ENCODE measurements at places on chromosomes 1 and 21.

- DNase-seq: no peak
These were observed 6.9 kb downstream of the PAX7 start for GRCh38 chr1:18637511-18637960.

DNA sequence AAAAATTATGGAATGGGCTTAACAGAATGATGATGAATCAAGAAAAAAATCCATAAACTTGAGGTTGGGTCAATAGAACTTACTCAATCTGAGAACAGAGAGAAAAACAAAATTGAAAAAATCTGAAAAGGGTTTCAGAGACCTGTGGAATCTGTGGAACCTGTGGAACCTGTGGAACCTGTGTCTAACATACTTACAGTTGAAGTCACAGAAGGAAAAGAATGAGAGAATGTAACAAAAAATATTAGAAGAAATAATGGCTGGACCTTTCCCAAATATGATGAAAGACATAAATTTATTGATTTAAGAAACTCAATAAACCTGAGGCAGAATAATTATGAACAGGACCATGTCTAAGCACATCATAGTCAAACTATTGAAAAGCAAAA is 17.7 kb upstream of the QSOX1 start:
- DNase-seq: no peak

DNA sequence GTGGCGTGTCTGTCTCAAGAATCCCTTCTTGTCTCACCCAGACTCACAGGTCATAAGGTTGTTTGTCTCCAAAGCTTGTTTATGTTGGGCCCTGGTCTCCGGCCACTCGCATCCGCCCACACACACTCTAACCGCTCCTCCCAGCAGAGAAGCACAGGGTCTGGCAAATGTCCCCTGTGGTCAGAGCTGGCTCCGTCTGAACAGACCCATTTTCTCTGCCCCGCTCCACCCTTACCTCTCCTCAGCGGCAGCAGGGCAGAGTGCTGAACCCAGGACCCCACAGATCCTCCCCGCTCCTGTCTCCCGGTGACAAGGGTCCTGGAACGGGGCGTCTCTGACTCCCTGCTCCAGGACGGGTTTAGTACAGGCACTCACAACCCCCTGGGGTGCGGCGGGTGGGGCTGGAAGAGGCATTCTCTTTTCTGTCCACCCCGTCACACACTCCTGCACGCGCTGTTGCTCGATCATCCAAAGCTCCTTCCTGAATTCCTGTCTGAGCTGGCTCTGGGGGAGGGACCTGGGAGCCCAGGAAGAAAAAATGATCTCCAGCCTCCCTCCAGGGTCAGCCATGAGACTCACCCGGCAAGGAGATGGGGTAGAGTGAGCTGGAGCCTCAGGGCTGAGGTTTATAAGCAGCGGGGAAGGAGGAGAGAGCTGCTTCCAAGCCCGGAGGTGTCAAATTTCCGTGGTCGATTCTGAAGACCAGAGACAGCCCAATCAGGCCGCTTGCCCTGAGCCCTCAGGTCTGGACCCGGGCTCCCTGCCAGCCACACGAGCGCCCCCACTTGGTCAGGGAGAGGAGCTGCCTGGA is at the start of gene S100A13:
S100A13 (minus strand) TSS at position 602 of the 811 bp plus-strand sequence. CDS start 1,033 bp downstream, outside the sequence.
- DNase-seq: peak; percentile 46

GRCh38 chr1:152879559-152880198 is 1.6 kb downstream of the SMCP start:
- DNase-seq: no peak

DNA sequence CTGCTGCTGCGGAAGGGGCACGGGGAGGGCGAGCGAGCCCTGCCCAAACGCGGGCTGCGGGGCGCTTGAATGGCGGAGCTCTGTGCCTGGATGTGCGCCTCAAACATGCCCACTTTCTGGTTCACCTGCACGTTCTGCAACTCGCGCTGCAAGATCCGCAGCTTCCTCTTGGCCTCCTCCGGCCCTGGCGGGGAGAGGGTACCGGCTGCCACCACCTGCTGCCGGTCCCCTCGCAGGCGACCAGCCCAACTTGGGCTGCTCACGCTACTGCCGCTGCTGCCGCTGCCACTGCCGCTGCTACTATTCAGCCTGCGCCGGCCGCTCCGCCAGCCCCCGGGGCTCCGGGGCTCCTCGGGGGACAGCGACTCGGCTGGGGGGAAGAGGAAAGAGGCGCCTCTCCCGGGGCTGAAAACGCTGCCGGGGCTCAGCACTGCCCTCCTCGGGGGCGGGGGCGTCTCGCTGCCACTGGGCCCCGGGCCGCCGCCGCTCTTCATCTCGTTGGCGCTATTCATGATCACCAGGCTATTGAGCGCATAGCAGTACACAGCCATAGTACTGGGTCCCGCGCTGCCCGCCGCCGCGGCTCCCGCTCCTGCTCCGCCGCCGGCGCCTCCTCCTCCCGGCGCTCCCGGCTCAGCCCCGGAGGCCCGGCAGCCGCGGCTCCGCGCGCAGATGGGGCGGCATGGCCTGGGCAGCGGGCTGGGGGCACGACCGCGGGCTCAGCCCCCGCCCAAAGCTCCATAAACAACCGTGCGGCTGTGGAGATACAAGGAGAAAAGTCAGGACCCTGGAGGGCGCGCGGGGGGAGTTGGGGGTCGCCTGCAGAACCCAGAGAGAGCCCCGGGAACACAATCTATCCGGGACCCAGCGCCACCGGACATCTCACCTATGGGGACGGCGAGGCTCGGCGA is 1.9 kb downstream of the ITPKB start:
- DNase-seq: peak; percentile 70

GRCh38 chr1:23352096-23352695 is 8.1 kb upstream of the HNRNPR start:
- no peak for DNase-seq

DNA sequence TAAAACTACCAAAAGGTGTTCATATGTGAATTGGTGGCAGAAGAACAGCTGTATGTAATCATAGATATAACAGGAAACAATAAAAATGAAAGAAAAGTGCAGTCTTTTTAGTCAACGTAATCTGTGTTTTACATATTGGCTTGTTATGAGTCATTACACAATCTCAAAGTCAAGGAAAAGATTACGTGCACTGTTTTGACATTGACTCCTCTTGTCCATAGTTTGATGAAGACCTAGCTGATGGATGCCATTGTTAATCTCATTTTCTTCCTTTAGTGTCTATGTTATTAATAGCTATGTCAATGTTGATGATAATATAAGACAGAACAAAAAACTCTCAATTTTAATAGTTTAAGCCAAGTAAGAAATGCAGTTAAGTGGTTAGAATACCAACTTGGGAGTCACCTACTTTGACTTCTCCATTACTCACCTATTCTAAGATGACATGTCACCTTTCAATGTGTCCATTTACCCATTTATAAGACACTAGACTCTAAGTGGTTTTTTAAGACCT is 84.5 kb upstream of the SAMSN1 start:
- peak; percentile 65 for DNase-seq

DNA sequence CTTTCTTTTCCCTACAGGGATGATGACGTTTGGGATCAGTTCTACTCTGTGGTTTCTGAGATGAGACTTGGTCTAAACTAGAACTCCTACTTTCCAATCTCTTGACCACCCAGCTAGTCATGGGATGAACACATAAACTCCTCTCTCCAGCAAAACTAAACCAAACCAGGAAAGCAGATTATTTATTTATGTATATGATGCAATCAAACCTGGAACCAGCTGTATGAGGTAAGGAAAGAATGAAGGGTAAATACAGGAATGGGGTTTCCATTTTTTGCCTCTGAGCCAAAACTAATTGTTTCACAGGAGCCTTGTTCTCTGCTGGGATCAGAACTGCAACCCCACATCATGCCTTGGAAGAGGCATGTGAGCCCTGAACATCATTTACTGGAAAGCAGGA is 3.3 kb upstream of the AGT start:
- DNase-seq: no peak

GRCh38 chr1:22309572-22309971 is 142.1 kb upstream of the ZBTB40 start:
- DNase-seq: no peak

GRCh38 chr1:12604114-12604874 is 13.7 kb downstream of the DHRS3 start:
- no peak for DNase-seq

GRCh38 chr1:153683854-153684253 is 5.4 kb downstream of the NPR1 start:
- DNase-seq: no peak

DNA sequence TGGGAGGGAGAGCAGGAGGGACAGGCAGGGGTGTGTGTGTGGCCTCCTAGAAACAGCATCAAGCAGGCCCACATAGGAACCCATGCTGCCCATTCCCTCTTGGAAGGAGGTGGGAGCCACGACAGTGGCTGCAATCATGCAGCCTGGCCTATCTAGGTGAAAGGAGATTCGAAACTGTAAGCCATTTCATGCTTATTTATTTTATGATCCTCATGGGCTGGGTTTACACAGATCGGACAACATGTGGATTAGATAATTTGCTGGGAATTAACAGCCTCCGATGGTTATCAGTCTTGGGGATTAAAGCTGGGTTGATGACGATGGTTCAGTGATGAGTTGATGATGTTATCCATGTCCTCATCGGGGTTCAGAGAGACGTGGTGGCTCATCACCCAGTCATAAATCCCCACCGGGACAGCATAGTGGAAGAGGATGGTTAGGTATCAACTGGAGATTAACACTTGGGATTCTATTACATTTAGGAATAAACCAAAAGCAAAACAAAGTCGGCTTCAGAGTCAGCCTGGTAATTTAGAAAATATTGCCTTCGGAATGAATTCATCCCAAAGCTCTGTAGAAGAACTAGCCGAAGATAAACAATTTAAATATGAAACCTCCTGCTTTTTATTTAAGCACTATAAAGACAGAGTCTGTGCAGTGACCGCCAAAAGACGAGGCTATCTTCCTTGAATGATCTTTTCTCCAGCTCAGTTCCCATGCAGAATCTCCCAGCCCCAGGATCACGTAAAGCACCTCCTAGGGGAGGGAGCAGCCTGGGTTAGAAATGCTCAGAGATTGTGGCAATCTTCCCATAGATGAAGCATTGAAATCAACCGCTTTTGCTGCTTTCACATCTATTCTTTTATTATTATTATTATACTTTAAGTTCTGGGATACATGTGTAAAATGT is 252.8 kb downstream of the FOXD2 start:
- no peak for DNase-seq

GRCh38 chr1:151972542-151973248 is 21.0 kb downstream of the S100A10 start:
- no peak for DNase-seq

- no peak for DNase-seq
These were observed 672 bp downstream of the BCL2L15 start for GRCh38 chr1:113886417-113887401.

DNA sequence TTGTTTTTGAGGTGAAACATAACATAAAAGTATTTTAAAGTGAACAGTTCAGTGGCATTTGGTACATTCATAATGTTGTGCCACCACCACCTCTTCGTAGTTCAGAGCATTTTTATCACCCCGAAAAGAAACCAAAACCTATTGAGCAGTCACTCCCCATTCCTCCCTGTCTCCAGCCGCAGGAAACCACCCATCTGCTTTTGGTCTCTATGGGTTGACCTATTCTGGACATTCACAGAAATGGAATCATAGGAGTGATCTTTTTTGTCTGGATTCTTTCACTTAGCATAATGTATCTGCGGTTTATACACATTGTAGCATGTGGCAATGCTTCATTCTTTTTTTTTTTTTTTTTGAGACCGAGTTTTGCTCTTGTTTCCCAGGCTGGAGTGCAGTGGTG is 141.2 kb downstream of the VPS13D start:
- DNase-seq: no peak

DNA sequence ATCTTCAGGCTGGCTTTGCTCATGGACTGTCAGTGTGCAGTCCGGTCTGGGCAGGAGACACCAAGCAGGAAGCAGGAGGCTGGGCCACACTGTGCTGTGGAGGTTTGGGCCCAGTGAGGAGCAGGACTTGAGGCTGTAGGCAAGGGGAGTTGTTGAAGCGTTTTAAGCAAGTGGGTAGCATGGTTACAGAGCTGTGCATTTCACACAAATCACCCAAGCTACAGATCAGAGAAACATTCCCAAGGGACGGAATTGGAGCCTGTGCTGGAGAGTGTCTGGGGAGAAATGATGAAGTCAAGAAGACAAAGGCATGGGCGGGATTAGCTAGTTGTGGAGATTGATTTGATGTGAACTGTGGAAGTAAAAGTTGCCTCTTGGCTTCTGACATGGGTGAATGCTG is 60.9 kb downstream of the KIF21B start:
- no peak for DNase-seq

GRCh38 chr21:38208118-38208517 is 48.7 kb upstream of the KCNJ15 start:
- DNase-seq: no peak
